ENCODE measurements at places on chromosomes 1 and 21. TPM values are rescaled to one million over a fixed set of nuclear protein-coding genes. Genes with fewer than 3 reads are reported as not detected.
A peak's percentile ranks its signal among the peaks of the same experiment; 100 is the strongest.

GRCh38 chr1:191255354-191256054 lies 777.8 kb upstream of the BRINP3 start:
- DNase-seq: no peak

DNA sequence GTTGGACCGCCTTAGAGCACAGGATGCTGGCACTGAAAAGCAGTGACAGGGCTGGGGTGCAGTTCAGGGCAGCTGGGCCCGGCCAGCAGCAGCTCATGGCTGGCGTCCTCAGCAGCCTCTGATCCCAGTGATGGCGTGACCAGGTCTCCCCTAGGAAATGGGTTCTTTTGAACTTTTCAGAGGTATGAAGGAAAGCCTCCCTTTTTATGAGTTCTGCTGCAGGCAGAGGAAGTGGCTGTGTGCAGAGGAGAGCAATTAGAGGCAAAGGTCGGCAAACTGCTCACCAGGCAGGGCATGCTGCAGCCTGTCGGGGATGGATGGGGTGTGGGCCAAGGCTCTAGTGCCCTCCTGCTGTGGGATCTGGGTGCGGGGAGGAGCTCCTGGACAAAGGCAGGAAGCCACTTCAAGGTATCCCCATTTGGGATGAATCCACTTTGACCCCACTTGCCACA lies 45.6 kb upstream of the RAB4A start:
- no peak for DNase-seq

GRCh38 chr1:155931332-155932038 lies 2.7 kb downstream of the KHDC4 start:
- no peak for DNase-seq

DNA sequence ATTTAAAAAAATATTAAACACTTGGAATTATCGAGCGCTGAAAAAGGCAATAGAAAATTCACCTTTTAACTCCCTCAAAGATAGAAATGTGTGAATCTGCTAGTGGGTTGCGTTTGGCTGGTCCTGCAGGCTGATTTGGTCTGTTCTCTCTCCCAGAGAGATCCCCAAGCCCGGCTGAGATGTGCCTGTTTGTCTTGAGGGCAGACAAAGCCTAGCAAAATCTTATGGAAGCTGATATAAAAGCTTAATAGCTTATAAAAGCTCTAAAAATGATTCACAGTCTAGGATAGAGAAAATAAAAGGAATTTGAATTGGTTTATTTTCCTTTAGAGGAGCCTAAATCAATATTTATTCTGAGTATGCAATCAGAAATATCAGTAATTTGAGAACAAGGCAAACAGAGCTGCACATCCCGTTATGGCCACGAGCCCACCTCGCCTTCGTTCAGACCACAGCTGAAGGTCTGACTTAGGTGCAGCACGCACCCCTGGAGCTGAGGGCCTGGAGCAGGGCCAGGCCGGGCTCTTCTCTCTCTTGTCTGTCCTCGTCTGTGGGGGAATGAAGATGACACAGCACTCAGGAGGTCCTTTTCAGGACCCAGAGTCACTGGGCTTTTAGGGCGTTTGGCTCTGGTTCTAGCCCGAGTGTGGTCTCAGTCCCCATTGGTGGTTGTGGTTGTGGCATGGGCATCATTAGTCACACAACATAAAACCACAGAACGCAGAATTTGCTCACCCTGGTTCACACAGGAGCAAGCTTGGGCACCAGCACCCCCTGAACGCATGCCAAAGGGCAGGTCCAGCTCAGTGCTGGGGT lies 18.6 kb downstream of the PDE9A start:
- DNase-seq: no peak

- DNase-seq: no peak
Measured at GRCh38 chr1:188089461-188089860, 1260.7 kb downstream of the PLA2G4A start.

- DNase-seq: no peak
Measured at GRCh38 chr1:50447961-50448360, 24.7 kb upstream of the DMRTA2 start.

DNA sequence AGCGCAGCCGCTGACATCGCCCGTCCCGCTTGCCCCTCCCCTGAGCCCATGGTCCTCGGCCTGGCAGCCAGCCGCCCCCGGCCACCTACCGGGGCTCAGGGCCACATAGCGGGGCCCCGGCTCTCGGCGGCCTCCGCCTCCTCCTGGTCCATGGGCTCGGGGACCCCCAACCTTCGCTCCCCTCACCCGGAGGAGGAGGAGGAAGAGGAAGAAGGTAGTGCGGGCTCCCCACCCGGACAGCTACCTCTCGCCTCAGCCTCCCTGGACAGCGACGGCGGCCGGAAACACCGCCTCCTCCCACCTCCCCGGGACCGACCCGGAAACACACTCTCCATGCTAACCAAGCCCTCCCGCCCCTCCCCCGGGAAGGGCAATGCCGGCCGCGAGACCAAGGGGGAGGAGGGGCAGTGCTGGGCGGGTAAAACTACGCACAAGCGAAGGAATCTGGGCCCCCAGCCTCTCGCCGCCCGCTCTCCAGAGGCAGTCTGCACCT lies at the start of gene KIAA0319L:
Gene KIAA0319L (minus strand): TSS at position 286 of the 493 bp plus-strand sequence. CDS start 2,912 bp downstream, outside the sequence.
- no peak for DNase-seq

- no peak for DNase-seq
Measured at GRCh38 chr1:210252621-210253051, 20.0 kb downstream of the SERTAD4 start.

DNA sequence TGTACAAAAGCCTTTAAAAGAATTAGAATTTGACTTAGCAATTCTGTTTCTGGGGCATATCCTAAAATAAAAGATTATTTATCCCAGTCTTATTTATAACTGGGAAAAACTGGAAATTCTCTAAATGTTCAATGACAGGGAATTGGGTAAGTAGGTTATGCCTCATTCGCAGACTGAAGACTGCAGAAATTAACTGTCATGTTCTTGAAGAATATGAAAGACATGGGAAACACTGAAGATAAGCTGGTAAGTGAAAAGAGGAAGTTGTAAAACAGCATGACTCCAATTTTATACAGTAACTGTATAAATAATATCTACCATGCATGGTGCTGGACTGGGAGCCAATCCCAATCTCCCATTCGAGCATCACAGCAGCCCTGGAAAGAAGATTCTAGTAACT lies 50.6 kb upstream of the SLC2A1 start:
- no peak for DNase-seq

DNA sequence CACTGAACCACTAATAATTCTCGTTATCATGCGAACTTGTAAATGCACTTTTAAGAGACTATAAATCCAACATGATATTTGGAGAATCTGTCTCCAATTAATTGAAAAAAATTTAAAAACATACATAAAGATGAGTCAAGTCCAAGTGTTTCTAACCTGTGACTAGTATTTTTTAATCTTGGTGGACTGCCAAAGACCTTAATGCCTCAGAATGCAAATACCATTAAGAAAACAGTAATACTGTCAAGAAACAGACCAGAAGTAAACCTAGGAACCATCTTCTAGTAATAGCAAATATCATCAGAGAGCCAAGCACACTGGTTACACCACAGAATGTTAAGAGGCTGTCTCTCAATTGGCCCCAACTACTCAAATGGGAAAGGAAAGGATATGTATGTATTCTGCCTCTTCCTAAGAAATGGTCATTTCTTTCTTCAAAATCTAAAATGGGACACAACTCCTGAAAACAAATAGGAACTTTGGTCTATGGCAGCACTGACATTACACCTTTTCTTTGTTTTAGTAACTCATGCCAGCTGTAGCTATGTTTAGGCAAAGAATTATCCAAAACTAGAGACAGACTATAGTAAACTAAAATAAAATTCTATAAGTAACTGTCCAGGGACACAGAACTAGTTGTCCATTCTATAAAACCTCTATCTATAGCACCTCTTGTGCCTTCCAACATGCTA lies 15.8 kb downstream of the SCYL3 start:
- no peak for DNase-seq

DNA sequence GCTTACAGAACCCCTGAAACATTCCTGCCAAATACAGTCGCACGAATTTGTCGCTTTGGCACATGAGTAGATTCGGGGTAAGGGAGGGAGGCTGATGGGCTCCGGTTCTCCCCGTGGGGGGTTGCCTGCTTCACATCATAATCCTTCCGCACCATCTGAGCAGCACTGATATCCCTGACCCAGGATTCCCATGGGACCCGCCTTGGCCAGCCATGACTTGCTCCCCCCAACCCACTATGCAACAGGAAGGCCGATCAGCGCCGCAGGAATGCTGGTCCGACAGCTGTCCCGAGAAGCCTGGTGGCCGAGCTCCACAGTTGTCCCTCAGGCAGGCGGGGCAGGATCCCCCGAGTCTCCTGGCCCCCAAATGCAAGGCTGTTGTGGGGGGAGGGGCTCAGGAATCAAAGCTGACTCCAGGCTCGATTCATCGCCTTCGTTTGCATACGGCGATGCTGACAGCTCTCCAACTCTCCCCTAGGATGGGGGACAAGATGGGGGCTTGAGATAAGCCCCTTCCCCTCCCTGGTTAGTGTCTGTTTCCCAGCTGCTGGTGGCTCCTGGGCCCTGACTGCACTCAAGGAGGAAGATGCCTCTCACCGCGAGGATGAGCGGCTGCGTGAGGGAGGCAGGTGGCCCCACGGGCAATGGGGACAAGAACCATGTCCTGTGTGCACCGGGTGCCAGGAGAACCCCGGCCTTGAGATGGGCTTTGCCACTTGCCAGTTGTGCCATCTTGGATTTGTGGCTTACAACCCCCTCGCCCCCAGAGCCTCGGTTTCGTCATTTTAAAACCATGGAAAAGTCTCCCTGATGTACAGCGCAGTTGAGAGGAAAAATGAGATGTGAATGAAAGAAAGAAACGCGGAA lies 9.3 kb downstream of the DRAXIN start:
- DNase-seq: no peak

- no peak for DNase-seq
Measured at GRCh38 chr1:17849216-17849615, 94.1 kb downstream of the ACTL8 start.

GRCh38 chr1:94562519-94563260 lies 21.1 kb upstream of the F3 start:
- no peak for DNase-seq

DNA sequence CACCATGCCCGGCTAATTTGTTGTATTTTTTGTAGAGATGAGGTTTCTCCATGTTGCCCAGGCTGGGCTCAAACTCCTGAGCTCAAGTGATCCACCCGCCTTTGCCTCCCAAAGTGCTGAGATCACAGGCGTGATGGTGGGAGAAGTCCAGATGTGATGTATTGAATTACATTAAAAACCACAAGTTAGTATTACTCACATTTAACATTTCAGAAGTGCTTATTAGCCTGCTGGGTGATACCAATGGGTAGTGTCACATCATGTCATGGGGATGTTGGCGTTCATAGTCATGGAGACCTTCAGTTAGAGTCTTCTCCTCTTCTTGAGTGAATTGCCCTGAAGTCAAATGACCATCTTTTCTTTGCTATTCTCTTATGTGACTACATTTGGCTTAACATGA lies 63.6 kb upstream of the VAMP3 start:
- DNase-seq: no peak

GRCh38 chr21:17085707-17086106 lies 427.1 kb upstream of the CXADR start:
- DNase-seq: no peak

- no peak for DNase-seq
Measured at GRCh38 chr1:7101187-7101586, 315.9 kb downstream of the CAMTA1 start.

- no peak for DNase-seq
Measured at GRCh38 chr1:46298387-46298786, 5.0 kb downstream of the LRRC41 start.

DNA sequence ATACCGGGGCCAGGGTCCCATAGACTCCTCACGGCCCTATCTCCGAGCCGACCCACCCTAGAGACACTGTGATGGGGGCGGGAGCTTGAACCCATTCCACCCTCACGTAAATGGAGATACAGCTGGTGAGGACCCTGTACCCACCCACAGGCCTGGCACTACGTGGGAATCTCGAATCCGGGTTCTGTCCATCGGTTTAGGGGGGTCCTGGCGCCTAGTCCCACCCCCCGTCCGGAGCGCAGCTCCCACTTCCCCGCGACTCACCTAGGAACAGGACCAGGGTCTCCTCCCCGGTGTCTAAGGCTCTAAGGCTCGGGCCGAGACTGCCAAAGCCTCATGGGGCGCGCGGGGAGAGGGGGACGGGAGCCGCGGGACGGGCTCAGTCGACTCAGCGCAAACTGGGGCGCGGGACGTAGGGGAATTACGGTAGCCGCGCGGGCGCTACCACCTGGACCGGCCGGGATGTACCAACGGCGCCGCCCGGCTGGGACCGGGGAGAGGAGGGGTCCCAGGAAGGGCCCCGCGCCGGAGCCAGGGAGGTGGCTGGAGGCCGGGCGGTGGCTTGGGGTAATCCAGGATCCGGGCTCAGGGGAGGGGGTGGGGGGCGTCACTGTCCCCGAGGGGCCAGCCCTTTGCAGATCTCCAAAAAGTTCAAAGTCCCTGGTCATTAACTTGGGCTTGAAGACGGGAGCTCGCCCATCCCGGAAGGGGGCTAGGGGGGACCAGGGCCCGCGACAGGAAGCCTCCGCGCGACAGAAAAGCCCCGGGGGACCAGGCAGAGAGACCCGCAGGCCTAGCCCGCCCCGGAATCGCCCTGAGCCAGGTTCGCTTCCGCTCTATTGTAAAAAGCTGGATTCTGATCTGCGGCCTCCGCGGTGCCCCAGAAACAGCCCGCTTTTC lies 1.0 kb downstream of the PLEKHG5 start:
- peak; percentile 78 for DNase-seq

DNA sequence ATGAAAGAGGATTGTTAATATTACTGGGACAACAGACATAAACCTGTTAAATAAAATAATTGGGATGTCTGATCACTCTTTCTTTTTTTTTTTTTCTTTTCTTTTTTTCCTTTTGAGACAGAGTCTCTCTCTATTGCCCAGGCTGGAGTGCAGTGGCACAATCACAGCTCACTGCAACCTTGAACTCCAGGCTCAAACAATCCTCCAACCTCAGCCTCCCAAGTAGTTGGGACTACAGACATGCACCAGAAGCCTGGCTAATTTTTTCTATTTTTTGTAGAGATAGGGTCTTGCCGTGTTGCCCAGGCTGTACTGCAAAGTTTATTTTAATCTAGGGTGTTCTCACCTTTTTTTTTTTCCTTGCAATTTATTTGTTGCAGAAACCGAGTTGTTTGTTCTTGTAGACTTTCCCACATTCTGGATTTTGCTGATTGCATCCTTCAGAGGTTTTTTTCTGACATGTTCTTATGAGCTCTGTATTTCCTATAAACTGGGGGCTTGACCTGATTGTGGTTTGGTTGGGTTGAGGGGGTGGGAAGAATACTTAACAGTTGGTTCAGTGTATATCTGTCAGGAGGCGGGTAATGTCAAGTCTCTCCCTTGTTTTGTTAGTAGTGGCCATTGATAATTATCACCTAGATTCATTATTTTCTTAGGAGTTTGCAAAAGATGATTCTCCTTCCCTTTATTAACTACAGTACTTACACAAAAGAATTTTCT lies 125.2 kb downstream of the MAST2 start:
- no peak for DNase-seq

GRCh38 chr1:90274376-90274775 lies 279.5 kb downstream of the ZNF326 start:
- DNase-seq: no peak

The CLCNKB gene
- not detected for total RNA-seq

The PDZK1IP1 gene
- not detected for total RNA-seq

The CASZ1 gene
- total RNA-seq: 5.5 TPM

The MARK1 gene
- not detected for total RNA-seq

The IFNLR1 gene
- 6.2 TPM for total RNA-seq

The ORC1 gene
- 42.5 TPM for total RNA-seq

The MCOLN2 gene
- total RNA-seq: 43.2 TPM

The ACTA1 gene
- total RNA-seq: not detected

The CD1B gene
- not detected for total RNA-seq

The PRAMEF9 gene
- total RNA-seq: not detected

All from activated CD4-positive, alpha-beta memory T cell treated with anti-CD3 and anti-CD28 coated beads for 36 hours (primary cell).